ENCODE measurements at places on chromosomes 12 and 14.

- no peak for DNase-seq
These were observed 156.5 kb upstream of the MYL2 start for GRCh38 chr12:111076611-111077451.

GRCh38 chr14:90379106-90379505 is 17.7 kb upstream of the CALM1 start:
- no peak for DNase-seq

GRCh38 chr12:1912580-1913376 is 5.7 kb downstream of the CACNA2D4 start:
- no peak for DNase-seq

DNA sequence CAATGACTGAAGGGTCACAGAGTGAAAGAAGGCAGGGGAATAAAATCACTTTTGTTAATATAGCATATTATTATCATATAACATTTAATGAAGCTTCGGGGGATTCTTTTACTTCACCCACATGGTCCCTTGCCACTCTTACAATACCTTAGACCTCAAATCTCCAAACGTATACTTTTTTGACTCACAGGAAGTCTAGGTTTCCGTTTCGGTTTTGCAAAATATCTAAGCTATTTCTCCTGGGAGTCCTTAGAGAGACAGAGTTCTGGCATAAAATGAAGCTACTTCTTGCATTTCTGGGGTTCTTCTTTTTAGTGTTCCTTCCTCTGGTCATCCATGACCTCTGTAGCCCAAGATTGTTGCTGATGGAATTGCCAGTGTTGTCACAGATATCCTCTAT is 590.5 kb upstream of the ATP2B1 start:
- no peak for DNase-seq

GRCh38 chr12:75905922-75906321 is 125.7 kb downstream of the PHLDA1 start:
- DNase-seq: no peak

Measured in fibroblast of pulmonary artery (primary cell).